HuH-7 (cell line): ENCODE measurements at places on chromosomes 3 and 15.

- no peak for DNase-seq
Observed at GRCh38 chr3:46097691-46098241, 70.5 kb upstream of the XCR1 start.

- DNase-seq: no peak
Observed at GRCh38 chr3:96779810-96780209, 34.6 kb upstream of the EPHA6 start.

DNA sequence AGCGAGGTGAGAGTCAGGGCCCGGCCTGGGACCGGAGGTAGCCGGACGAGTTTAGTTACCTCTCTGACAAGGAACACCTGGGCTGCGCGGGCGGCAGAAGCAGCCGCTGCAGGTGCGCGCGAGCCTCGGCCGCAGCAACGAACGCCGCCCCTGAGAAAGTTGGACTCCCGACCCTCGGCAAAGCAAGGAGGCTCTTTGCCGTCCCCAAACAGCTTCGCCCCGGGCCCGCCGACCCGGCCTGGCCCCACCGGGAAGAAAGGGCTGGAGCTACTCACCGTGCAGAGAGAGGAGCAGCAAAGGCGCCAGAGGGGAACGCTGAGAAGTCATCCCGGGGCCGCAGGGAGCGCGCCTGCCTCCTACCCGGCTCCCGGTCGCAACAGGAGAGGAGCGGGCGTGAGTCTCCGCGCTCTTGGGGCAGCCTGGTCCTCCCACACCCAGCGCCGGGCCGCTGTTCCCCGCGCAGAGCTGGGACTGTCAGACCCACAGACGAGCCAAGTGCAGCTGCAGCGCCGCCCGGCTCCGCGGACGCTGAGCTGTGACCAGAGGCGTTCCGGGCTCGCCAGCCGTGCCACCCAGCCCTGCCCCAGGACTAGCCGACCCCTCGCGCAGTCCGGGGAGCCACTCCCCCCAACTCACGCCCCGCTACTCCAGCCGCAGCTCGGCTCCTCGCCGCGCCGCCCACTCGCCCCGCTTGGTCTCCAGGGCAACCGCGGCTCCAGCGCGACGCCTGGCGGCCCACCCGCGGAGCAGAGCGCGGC is at the start of gene IGSF11:
IGSF11 (minus strand) TSS at position 591 of the 758 bp plus-strand sequence; CDS start at position 327, 264 bp downstream.
- peak; percentile 77 for DNase-seq

DNA sequence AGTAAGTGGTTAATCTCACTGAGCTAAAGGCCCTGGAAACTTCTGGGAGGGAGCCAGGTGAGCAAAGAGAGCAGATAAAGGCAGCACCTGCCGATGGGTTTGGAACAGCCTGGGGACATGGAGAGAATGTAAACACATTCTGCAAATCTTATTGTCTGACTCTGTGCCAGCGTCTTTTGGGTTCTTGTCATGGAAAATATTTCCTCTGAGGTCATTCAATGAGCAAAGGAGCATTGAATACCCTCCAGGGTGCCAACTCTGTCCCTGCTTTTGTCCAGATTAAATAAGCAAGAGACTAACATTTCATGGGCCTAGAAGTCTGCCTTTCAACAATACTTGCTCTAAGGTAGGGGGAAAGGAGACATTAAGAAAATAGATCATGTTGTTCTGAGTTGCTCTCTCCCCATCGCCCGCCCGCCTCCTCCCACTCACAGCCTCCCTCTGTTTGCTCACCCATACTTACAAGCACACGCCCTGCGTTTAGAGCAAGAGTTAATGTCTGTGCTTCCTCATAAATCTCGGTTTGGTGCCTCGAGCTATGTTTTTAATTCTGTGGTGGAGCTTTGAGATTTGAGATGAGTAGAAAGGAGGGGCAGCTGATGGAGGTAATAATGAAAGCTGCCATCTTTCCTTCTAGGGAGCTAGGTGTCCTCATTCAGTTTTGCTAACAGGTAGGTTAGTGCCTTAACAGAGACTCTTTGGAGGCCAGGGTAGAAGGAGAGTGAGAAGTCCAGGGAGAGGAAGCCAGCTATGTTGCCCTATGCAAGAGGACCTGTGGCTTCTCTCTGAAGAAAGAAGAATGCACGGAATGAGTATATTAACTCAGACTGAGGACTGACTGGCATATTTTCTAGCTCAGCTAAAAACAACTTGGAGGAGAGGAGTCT is 132.9 kb downstream of the TPRG1 start:
- no peak for DNase-seq

DNA sequence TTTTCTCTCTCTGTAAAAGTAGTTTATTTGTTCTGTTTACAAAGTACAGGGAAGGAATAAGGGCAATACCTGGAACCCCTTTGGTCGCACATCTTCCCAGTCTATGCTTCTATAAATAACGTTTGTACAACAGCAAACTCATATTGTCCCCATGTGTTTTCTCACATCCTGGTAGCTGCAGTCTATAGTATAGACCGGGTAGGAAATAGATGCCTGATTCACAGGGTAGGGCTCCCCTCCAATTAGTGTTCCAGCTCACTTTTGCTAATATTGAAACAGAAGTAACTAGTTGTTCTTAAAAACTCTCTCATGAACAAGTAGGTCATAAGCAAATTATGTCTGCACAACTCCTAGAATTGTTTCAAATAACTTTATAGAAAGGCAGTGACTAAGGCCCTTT is 17.7 kb downstream of the ATG7 start:
- no peak for DNase-seq

GRCh38 chr3:146557745-146558144 is 13.3 kb upstream of the PLSCR1 start:
- no peak for DNase-seq

DNA sequence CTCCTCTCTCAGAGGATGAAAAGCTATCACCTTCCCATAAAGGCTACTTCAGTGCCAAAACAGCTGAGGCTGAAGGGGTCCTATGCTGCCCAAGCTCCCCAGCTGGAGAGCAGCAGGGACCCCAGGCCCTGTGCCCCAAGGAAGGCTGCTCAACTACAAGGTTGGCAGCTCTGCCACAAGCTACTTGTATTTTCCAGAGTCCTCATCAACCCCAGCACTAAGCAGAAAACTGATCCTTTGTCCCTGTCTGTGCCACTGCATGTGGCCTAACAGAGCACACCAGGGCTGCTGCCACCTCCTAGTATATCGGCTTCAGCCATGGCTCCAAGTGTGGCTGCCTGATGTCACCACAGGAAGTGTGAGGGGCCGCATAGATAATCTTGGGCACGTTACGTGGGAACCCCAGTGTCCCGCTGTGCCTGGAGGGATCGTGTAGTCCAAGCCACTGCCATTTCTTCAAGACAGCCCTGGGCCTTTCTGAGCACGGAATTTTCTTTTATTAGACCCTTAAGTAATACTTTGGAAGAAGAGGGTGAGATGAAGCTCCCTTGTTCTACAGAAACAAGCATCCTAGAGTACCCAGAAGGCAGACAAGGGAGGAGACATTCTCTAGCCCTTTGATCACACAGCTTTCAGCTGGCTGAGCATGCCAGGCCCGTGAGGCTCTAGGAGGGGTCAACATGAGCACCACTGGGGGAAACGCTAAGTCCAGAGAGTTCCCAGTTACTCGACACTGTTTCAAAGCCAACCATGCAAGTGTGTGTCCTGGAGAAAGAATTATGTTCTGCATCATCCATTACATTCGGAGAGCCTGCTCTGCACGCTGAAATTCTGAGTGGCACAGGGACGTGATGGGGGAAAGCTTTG is 60.7 kb downstream of the CAPN7 start:
- DNase-seq: no peak

- DNase-seq: no peak
Observed at GRCh38 chr3:194931865-194932264, 246.2 kb downstream of the FAM43A start.

- no peak for DNase-seq
Observed at GRCh38 chr3:138936741-138937689, 9.9 kb downstream of the FOXL2 start.

DNA sequence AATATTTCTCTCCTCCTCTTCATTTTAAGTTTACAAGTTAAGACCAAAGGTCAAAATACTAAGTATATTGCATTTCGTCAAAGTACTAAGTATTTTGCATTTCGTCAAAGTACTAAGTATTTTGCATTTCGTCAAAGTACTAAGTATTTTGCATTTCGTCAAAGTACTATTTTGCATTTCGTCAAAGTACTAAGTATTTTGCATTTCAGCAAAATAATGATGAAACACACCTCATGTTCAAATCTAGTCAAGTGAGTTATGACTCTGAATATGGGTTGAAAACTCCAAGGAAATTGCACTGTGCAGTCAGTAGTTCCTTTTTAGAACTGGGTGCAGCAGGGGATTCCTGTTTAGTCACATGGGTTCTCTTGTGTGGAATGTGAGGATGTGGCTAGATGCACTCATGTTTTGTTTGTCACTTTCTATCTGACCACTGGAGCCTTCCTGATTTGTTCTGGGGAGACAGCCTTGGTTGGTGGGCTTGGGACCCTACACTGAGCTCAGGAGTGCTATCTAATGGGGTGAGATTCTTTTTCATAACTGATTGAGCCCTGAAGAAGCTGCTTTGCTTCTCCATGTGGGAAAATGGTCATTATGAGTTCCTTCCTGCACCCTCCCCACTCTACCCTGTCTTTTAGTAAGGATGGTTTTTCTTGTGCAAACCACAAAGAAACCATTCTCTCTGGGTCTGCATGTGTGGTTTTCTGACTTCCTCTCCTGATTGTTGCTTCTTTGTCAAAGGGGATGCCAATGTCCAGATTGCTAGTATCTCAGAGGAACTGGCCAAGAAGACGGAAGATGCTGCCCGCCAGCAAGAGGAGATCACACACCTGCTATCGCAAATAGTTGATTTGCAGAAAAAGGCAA is 73.4 kb downstream of the CCK start:
- DNase-seq: no peak

DNA sequence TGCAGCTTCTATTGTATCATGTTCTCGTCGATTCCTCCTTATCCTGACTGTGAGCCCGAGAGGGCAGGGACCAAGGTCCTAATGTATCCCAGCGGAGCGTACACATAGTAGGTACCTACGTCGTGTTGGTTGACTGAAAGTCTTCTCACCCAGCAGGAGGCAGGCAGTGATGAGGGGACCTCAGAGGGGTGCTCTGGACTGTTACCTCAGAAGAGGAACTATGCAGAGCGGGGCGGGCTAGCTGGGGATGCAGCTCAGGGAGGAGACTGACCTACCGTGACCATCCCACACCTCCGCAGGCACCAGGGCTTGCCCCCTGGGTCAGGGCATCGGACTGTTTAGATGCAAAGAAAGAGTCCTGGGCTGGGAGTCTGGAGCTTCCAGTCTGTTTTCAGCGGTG is 11.4 kb downstream of the CHAC1 start:
- no peak for DNase-seq

DNA sequence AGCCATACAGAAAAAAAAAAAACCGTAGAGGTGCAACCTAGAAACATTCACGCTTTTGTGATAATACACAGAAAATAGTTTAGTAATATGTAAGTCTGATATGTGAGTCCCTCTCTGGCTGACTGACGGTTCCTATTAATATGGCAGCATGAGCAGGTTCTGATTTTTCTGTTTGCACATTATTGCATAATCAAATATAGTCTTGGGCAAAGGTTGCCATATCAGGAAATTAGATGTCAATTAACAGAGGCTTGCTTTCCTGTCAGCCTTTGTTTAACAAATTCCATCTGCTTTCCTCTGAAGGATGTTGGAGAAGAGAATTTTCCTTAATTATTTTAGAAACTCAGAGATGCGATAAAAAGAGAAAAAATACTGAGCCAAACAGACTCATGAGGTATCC is 14.8 kb downstream of the GABRB3 start:
- no peak for DNase-seq

- no peak for DNase-seq
Observed at GRCh38 chr3:74314696-74315095, 299.8 kb downstream of the CNTN3 start.

DNA sequence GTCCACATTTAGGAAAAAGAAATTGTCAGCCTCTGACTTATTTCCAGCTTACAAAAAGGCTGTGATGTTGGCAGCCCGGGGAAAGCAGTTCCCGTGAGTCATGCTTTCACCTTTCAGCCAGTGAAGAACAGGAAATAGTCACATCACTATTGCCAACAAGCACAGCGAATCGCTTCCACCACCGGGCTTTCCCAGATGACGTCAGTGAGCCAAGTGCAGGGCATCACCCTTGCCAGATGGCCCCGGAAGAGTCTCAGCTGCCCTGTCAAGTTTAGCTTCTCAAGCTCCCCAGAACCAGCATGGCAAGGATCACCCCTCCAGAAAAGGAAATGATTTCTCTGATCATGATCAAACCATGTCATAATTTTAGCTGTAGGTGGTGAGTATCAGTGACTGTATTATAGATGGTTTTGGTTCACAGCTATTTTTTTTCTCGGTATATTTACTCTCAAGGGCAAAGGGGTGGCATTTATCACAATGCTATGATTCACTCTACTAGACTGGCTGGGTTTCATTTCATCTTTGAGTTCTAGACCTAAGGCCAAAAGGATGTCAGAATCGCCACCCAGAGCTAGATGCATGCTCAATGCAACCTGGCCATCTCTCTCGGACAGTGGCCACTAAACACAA is 32.9 kb downstream of the B3GNT5 start:
- DNase-seq: peak; percentile 26

GRCh38 chr15:70299931-70300869 is 202.5 kb upstream of the TLE3 start:
- no peak for DNase-seq

- DNase-seq: no peak
Observed at GRCh38 chr3:134618478-134619300, 32.1 kb downstream of the KY start.

GRCh38 chr15:63491116-63491827 is 13.1 kb upstream of the USP3 start:
- DNase-seq: no peak

- DNase-seq: no peak
Observed at GRCh38 chr3:163766112-163766511, 1312.2 kb downstream of the SI start.

GRCh38 chr3:25957026-25957425 is 167.1 kb downstream of the OXSM start:
- no peak for DNase-seq

- DNase-seq: no peak
Observed at GRCh38 chr3:132927896-132928295, 110.3 kb upstream of the TMEM108 start.

GRCh38 chr3:146972726-146973125 is 367.6 kb upstream of the PLSCR5 start:
- no peak for DNase-seq

- DNase-seq: no peak
Observed at GRCh38 chr15:39347453-39347852, 233.4 kb upstream of the THBS1 start.

GRCh38 chr3:69531576-69532546 is 146.0 kb upstream of the FRMD4B start:
- no peak for DNase-seq

DNA sequence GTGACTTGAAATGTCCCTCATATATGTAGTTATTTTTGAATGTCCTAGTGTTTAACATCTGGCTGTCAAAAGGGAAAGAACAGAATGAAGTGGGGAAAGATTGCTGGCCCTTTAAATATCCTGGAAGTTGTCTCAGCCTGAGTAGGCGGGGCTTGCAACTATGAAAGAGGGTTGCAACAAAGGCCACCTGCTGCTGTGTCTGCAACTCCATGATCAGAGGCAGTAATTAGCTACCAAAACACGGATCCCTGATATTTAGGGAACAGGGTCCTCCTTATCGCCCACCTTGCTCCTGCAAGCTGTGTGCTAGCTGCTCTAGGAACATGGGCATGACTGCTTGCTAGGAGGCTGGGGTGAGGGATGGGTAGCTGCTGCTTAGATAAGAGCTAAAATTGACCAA is 100.2 kb upstream of the CFAP20DC start:
- DNase-seq: no peak

- no peak for DNase-seq
Observed at GRCh38 chr3:81516042-81516441, 245.4 kb downstream of the GBE1 start.

GRCh38 chr15:55741833-55742497 is 987 bp downstream of the PRTG start:
- peak; percentile 33 for DNase-seq

- no peak for DNase-seq
Observed at GRCh38 chr15:71393383-71393782, 278.1 kb downstream of the THSD4 start.
